ENCODE measurements at places on chromosomes 4 and X.
A peak's percentile ranks its signal among the peaks of the same experiment; 100 is the strongest.

DNA sequence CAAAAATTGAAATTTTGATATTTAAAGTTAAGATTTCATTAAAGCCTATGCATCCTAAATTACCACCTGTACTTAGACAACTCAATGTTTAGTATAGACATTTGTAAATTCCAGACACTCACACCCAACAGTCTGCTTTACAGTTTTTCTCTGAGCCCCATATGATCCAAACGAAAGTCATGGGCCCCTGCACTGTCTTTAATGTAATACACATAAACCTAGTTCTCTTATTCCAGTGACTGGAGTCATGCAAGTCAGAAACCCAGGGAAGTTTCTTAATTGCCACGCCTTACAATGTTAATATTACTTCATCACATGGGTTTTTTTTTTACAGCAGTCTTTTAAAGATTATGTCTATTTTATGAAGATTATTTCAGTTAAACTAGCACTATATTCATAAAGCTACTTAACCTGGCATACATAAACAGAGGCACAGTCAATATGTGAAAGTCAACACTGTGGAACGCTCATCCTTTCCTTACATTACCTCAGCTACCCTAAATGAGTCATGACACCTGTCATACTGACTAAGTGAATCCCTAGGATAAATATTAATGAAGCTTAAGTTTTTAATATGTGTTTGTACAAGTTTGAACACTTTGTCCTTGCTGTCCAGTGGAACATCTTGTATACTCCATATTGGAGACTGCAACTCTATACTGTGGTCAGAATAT lies 67.7 kb upstream of the H2AZ1 start:
- DNase-seq: no peak

DNA sequence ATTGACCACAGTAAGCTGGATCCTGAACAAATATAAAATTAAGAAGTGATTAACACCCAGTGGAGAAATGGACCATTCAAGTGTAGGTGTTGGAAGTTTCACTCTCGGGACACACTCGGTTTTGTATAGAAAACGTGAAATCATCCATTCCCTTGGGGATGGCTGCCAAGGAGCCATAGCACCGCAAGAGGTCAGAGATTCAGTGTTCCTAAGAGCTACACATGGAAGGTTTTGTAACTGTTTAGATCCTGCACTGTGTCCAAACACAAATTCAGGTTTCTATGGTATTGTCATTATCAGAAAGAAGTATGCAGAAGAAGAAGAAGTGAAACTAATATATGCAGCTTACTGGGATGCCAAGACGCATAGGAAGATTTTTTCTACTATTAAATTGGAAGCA lies 281.0 kb downstream of the LDB2 start:
- DNase-seq: no peak

DNA sequence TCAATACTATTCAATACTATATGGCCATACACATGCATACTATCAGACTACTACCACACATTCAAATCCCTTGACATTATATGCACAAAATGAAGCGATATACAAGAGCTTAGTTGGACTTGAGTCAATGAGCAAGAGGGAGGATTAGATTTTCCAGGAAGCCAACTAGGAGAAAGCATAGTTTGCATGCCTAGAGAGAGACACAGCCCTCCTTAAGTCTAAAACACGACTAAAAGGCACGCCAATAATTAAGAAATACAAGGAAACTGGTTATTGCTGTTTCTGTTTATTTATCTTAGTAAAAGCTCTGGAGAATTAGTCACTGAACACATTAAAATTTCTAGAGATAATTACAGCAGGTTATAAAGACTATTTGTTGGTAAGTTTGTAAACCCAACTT lies 21.8 kb downstream of the MBNL3 start:
- DNase-seq: peak; percentile 63

- DNase-seq: no peak
Measured at GRCh38 chr4:72641611-72642010, 72.6 kb upstream of the ADAMTS3 start.

DNA sequence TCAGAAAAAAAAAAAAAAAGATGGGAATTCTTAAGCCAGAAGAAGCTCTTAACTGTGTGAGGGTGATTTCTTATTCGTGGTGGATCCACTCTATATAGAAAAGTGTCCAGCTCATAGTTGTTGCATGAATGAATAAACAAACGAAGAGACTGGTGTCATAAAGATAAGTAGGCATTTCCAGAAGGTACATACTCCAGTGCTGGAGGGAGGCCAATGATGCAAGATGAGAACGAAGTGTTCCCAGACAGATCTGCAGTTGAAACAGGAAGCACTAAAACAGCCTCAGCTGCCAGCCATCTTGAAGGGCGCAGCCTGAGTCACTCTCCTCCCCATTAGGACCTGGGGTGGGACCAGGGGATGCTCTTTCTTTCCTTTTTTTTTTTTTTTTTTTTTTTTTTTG lies 47.4 kb upstream of the HOPX start:
- peak; percentile 87 for DNase-seq

DNA sequence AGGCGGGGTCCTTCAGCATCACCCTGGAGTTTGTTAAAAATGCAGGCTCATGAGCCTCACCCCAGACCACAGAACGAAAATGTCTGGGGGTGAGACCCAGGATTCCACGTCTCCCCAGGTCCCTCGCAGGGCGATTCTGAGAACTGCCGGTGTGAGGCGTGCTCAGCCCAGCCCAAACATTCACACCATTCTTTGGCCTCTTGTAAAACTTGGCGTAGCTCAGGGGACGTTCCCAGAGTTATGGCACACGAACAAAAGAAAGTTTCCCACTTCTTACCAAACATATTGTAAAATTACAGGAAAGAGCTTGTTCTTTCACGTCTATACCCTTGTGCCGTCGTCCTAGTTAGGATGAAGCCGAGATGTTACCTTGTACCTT lies 12.9 kb downstream of the CD99 start:
- DNase-seq: no peak

GRCh38 chr4:8914461-8915171 lies 43.0 kb upstream of the HMX1 start:
- no peak for DNase-seq

DNA sequence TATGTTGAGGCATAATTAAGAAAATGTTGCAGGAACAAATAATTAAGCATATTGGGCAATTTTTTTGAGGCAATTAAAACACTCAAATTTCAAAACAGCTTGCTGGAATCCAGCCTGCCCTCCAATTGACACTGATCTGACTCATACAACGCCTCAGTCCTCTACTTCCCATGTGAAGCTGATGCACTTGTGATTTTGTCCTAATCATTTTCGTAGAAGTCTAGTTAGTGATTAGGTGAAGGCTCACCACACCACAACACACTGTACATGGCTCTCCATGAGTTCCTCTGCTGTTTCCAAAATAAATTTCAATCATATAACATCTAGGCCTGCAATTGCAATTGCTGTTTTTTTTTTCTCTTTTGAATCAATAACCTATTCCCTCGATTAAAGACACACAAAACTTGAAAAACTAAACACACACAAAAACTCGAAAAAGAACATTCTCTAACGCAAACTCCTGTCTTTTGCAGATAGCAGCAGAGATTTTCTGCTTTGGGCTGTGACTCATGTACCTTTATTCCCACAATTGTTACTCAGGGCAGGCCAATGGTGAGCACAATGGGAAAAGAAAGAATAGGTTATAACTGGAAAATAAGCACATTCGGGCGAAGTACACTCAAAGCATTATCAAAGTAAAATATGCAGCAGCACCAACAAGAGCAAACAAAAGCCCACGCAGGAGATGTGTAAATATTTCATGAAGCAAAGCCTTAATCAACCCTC lies 1.7 kb downstream of the GPRIN3 start:
- DNase-seq: peak; percentile 41

GRCh38 chr4:104345598-104346242 lies 149.0 kb downstream of the CXXC4 start:
- DNase-seq: no peak

GRCh38 chr4:62006108-62006507 lies 806.0 kb downstream of the ADGRL3 start:
- DNase-seq: no peak

DNA sequence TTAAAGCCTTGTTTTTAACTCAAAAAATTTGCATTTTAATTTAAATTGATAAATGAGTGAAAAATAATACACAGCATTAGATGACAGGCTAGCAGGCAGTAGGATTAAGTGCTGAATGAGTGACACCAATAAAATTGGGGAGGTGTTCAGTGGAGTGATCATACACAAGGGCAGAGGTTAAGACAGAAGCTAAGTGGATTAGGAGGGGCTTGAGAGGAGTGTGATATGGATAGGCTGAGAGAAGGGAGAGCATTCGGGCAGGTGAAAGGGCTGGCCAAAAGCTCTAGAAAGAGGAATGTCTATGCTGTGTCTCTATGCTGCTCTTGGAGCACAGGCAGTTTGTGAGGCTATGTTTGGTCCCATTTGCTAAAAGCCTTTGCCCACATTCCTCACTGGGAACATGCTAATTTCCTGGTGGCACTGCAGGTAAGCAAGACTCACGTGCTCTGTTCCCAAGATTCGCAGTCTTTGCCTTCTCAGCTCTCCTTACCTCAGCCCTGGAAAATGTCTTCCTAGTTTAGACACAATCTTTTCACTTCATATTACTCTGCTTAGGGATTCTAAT lies 52.8 kb upstream of the CCSER1 start:
- DNase-seq: no peak

- peak; percentile 4 for DNase-seq
Measured at GRCh38 chr4:100366213-100366612, 151.6 kb downstream of the EMCN start.

- no peak for DNase-seq
Measured at GRCh38 chr4:87310691-87311335, 11.9 kb downstream of the HSD17B13 start.

DNA sequence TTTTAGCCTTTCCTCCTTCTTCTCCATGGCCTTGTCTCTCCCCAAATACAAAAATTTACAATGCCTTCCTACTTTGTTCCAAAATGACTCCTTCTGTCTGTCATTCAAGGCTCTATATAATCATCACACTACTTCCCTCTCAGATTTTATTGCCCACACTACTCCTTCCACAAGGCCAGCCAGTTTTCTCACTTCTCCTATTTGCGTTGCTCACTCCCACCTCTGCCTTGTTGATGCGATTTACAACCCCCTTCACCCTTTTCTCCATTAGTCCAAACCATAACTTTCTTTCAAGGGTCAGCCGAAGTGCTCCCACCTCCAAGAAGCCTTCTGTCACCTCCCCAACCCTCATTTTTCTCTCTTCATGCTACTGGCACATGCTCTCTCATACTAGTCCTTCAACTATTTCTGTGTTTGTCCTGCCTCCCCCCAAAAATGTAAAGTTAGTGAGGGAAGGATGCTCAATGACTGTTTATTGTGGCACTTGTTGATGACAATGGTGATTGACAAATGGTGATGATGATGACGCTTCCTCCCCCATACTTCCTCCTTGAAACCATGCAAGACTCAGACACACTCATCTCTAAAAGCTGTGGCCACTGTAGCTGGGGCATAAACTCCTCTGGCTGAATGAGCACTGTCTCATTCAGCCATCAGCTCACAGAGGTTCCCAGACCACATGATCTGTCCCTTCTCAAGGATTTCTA lies 2.7 kb upstream of the XKRX start:
- DNase-seq: no peak

DNA sequence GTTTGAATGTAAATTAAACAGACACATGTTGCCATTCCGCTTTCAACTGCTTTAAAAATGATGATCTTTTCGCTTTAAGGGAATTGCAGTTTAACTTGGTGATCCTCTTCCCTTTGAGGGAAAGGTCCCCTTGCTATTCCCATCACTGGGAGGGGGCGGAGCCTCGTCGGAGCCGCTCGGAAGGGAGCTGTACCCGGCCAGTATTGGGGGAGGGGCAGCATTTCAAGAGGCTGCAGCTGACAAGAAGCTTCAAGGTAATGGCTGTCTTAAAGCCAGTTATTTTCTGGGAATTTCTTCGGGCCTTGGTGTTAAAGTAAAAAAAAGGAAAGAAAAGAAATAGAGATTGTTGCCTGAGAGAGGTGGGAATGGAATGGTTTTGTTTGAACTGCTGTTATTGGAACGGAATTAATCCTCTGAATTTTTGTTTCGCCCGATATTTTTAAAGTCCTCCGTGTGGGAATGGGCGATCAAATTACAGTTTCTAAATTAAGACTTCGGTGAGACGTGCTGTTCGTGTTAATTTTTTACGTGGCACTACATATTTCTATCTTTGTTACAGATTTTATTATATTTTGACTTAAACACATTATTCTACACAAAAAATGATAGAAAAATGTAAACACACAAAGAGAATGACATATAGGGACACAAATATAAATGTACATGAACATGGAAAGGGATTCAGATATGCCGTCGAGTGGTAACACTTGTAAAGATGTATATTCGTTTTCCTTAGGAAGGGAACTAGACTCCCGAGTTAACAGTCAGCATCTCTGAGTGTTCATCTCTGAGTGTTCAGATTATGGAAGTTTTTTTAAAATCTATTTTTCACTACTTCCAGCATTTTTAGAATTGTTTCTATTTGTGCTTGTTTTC lies 9.2 kb downstream of the PWWP3B start:
- no peak for DNase-seq

GRCh38 chr4:142405695-142406498 lies 440.2 kb downstream of the INPP4B start:
- peak; percentile 46 for DNase-seq

DNA sequence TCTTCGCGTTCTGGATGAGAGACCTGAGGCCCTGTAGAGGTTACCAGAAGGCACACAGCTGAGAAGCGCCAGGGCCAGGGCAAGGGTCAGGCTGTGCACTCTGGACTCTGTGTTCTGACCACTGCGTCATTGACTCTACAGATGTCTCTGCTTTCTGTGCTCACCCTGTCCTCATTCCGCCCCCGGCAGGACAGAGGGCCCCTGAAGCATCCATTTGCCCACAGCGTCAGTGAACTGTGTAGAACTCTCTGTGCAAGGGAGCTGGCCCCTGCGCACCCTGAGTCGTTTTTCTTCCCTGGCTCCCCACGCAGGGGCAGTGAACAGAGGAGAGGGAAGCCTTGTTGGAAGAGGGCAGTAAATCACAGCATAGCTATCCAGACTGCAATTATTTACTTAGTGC lies 6.1 kb upstream of the WAS start:
- DNase-seq: no peak

Measured in adipocyte (in vitro differentiated cells).